ENCODE measurements at places on chromosomes 16 and 17.
A peak's percentile ranks its signal among the peaks of the same experiment; 100 is the strongest.

- DNase-seq, result no peak
Observed at GRCh38 chr16:12460064-12460392, 343.7 kb downstream of the CPPED1 start.

GRCh38 chr16:1615761-1616160, 3.6 kb downstream of the CRAMP1 start:
- DNase-seq, result no peak

- no peak for DNase-seq
Observed at GRCh38 chr16:1153480-1154160, 714 bp downstream of the CACNA1H start.

- no peak for DNase-seq
Observed at GRCh38 chr16:931626-932500, 38.9 kb downstream of the LMF1 start.

- no peak for DNase-seq
Observed at GRCh38 chr17:10396524-10397163, 23.8 kb upstream of the MYH13 start.

- DNase-seq, result no peak
Observed at GRCh38 chr17:6755731-6756184, at the start of gene XAF1. Gene XAF1 (plus strand): TSS chr17:6756046. CDS start chr17:6756079, 33 bp downstream.

- no peak for DNase-seq
Observed at GRCh38 chr17:75231071-75231470, 25.6 kb downstream of the NUP85 start.

GRCh38 chr17:27241346-27241946, 52.5 kb upstream of the WSB1 start:
- DNase-seq, result no peak

- DNase-seq, result peak; percentile 10
Observed at GRCh38 chr17:82947051-82947991, 107.5 kb upstream of the ZNF750 start.

GRCh38 chr17:57328109-57328882, 72.0 kb downstream of the MSI2 start:
- no peak for DNase-seq

GRCh38 chr16:4529085-4530060, 9.2 kb downstream of the CDIP1 start:
- no peak for DNase-seq

DNA sequence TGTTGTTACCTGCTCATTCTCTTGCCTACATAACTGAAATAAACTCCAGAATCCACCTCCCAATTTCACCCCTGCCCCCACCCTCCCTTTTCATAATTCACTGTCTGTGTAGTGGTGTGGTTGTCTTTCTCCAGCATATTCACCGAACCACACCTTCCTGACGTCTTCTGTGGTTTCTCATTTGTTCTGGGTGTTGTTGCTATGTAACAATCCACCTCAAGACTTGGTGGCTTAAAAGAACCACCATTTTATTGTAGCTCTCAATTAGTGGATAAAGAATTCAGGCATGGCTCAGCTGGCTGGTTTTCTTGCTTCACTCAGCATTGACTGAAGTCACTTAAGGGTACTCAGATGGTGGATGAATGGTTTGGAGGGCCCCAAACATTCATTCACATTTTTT, 229.8 kb downstream of the MAF start:
- DNase-seq, result no peak

- no peak for DNase-seq
Observed at GRCh38 chr16:1105888-1106620, 10.0 kb upstream of the C1QTNF8 start.

DNA sequence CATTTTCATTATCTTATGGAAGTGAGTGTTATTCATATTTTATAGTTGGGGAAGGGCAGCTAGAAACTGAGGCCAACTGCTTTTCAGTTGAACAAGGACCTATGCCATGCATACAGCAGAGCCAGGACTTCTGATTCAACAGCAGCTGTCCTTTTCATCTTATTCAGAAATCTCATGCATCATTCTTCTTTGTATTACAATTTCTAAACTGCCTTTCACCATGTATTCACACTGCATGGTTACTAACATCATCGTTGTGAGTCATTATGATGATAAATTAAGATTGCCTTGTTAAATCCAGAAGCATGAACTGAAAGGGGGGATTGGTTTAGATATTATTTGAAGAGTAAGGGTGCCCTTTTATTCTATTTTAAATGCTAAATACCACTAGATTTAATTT, 1470.1 kb upstream of the GOT2 start:
- DNase-seq, result no peak

GRCh38 chr17:12739500-12739899, 49.8 kb upstream of the ARHGAP44 start:
- no peak for DNase-seq

DNA sequence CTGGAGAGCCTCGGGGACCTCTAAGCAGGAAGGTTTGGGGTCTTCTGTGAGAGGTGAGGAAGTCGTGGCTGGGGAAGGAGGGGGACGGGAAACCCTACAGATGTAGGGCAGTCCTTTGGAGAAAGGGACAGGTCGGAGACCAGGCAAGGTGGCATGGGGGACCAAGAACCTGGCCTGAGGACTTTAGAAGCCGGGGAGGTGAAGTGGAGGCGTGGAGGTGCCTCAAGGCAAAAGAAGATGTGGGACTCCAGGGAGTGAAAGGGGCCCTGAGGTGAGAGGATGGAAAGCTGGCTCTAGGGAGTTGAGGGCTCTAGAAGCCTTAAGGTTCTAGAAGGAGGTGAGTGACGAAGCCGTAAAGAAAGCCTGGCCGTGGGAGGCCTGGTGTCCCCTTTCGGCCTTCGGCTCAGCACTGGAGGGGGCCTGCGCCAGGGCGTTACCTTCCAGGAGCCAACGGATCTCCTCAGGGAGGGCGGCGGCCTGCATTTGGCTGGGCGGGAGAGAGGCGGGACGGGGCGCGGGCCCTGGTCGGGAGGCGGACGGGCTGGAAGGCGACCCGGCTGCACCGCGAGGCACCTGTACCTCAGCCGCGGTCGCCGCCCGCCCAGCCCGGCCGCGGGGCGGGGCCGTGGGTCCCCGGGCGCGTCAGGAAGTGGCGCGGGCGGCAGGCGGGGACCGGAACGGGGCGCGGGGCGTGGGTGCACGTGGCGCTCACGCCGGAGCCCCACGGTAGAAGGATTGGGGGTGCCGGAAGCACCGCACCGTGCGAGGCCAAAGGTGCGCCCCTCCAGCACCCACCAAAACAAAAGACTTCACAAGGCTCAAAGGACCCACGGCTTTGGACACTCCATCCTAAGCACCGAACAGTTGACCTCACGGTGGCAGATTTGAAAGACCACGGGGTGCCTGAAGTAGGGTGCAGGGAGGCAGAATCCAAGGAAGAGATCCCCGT, at the start of gene SKAP1:
SKAP1 (minus strand) TSS at position 577 of the 949 bp plus-strand sequence.
- no peak for DNase-seq

- DNase-seq, result no peak
Observed at GRCh38 chr17:80959330-80960036, 32.2 kb upstream of the CHMP6 start.

- DNase-seq, result peak; percentile 21
Observed at GRCh38 chr17:40311575-40311974, 2.6 kb downstream of the RARA start.

DNA sequence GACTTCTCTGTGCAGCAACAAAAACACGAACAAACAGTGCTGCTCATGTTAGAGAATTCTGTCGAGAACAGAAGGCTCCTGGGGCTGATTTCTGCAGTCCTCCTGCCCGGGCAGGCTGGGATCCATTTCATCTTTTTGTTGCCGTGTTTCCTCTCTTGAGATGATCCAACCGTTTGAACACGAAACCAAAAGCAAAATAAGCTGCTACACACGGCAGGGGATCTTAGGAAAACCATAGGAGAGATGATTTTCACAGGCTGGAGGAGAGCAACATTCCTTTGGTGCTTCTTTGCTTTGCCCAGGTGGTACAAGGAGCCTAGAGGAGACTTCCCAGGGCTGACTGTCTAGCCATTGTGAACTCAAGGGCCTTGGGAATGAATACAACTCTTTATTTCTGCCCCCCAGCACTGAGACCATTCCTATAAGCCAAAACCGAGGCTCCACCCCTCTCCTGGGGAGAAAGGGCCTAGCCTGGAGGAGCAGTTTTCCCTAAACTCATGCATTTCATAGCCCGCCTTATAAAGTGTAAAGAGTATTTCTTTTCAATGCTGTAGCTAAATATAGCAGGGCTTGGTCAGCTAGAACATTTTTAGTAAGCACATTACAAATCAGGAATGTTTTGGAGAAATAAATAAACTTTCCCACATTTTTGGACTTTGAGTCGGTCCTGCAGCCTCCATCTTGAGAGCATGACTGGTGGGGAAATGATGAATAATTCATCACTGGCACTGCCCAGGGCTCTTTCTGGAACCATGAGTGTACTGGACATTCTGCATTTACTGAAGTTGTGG, 7.7 kb downstream of the FOXL1 start:
- DNase-seq, result no peak

- no peak for DNase-seq
Observed at GRCh38 chr16:12188061-12188934, 211.8 kb downstream of the SNX29 start.

DNA sequence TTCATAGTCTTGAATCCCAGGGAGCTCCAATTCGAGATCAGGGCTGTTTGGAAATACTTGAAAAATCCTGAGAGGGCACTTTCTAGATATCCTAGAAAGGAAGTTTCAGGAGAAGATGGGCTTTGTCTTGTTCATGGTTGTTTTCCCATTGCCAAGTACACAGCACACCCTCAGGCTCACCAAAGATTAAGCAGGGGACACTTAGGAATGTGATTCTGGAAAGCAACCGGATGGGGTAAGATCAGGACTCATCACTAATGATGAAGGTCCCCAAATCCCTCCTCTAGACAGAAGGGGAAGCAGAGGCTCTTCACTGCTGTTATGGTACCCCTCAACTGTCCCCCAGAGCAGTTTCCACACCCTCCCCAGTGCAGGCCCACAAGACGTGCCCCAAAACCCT, 40.7 kb downstream of the VAC14 start:
- DNase-seq, result no peak

- DNase-seq, result no peak
Observed at GRCh38 chr17:75454193-75454592, 2.2 kb upstream of the TMEM94 start.

GRCh38 chr17:77279448-77280303, 138.9 kb downstream of the SEC14L1 start:
- no peak for DNase-seq

GRCh38 chr17:44200478-44201155, 933 bp upstream of the ATXN7L3 start:
- no peak for DNase-seq

GRCh38 chr17:66712453-66712852, 122.5 kb upstream of the CACNG5 start:
- no peak for DNase-seq

- DNase-seq, result no peak
Observed at GRCh38 chr16:11084484-11084875, 140.1 kb downstream of the CLEC16A start.

- DNase-seq, result no peak
Observed at GRCh38 chr17:47801906-47802305, 19.7 kb downstream of the OSBPL7 start.

- no peak for DNase-seq
Observed at GRCh38 chr17:39757931-39758873, 20.5 kb downstream of the GRB7 start.

DNA sequence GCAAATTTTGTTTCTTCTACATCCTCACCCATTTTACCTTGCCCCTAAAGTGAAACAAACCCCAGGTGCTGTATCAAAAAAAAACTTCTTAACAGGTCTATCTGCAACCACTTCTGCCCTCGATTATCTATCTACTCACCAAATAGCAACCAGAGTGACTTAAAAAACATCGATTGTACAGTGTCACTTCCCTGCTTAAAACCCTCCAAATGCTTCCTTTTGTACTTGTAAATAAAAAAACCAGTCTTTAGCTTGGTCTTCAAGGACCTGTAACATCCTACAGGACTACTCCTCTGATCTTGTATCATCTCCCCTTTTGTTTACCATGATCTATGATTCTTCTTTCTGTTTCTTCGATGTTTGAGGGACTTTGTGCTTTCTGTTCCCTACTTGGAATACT, 82.7 kb upstream of the CORO6 start:
- DNase-seq, result no peak

- DNase-seq, result no peak
Observed at GRCh38 chr16:31010585-31011325, at the start of gene STX1B. Gene STX1B (minus strand): TSS chr16:31010638. CDS start chr16:31010396, 242 bp downstream.

GRCh38 chr16:27311897-27312303, 1.9 kb upstream of the IL4R start:
- no peak for DNase-seq

- DNase-seq, result no peak
Observed at GRCh38 chr17:57404073-57404472, 147.8 kb downstream of the MSI2 start.

DNA sequence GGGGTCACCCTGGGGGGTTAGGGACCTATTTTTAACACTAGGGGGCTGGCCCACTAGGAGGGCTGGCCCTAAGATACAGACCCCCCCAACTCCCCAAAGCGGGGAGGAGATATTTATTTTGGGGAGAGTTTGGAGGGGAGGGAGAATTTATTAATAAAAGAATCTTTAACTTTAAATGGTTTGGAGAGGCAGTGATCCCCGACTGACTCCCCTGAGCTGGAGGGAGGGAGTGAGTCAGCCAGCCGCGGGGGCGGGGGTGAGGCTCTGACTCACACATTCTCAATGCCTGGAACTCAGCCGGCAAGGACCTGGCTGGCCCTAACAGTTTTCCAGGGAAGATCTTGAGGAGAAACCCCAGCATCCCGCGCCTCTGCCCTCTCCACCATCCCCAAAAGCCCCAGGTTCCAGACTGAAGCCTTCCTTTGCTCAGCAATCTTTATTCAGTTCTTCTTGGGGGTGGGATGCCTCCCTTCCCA, 1.5 kb downstream of the HCFC1R1 start:
- peak; percentile 82 for DNase-seq

GRCh38 chr16:1812732-1813163, 13.9 kb downstream of the HAGH start:
- no peak for DNase-seq

- DNase-seq, result no peak
Observed at GRCh38 chr16:71927787-71928186, 32.5 kb downstream of the IST1 start.

DNA sequence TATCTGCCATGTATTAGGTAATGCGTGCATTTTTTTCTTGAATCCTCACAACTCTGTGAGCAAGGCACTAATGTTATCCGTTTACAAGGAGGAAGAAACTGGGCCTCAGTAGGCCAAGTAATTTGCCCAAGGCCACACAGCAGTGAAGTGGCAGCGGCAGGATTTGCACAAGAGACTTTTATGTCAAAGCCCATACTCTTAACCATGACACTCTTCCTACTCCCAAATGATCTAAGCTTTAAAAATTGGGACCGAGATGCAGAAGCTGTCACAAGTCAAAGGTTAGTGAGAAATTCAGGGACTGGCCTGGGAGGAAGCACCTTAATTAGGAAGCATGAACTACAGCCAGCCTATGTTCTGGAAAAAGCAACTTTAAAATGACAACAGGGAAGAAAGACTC, 10.7 kb downstream of the MAP3K14 start:
- DNase-seq, result no peak

DNA sequence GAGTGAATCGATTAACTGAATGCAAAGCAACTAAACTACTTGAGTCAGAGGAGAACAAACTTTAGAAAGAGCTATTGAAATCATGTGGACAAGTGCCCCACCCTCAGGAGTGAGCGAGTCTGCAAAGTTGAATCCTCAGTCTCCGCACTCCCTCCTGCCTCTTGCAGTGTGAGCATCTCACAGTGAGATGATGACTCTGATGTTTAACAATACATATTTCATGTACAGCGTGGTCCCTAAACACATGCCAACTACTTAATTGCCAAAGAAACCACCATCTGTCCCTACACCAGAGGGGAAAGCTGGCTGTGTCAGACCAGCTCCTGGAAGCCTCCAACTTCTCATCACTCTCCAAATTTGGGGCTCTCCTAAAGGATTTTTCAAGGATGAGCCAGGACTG, 31.2 kb downstream of the PIMREG start:
- DNase-seq, result no peak

All from omental fat pad (tissue), 4 donors.